ENCODE measurements at places on chromosomes 7 and 10.

GRCh38 chr7:1447551-1448244, 11.6 kb downstream of the MICALL2 start:
- no peak for DNase-seq

DNA sequence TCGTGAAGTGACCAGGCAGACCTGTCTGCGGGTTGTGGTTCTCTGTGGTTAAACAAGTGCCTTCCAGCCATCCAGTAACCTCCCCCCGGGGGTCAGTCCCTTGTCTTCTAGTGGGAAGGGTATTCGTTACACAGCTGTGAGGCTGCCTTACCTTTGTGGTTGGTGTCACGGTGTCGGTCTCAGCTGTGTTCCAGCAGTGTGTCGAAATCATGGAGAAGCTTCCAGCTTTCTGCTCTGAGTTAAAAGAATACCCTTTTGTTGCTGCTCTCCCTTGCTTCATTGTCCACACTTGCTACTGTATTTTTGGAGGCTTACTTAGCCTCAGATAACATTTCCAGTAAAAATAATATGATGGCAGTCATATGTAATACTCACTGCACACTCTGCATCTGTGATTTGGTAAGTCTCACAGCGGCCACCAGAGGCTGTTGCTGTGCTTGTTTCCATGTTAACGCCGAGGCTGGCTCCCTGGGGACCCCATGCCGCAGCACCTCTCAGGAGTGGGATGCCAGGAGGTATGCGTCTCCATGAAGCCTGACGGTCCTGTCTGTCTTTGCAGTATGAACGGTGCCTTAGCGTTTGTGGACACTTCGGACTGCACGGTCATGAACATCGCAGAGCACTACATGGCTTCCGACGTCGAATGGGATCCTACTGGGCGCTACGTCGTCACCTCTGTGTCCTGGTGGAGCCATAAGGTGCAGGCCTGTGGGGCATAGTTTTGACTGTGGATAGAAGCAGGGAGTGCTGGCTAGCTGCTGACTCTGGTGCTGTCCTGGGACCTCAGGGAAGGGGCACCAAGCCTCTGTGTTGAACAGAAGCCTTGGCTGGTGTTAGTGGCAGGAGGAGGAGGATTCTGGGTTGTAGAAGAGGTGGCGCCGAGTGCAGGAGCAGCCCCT, 20.5 kb downstream of the EIF3B start:
- DNase-seq: no peak

GRCh38 chr7:93890464-93891068, at the start of gene TFPI2:
TSS of gene TFPI2 (minus strand) at chr7:93890753. CDS start at chr7:93890678, 75 bp downstream.
- DNase-seq: no peak

- no peak for DNase-seq
Measured at GRCh38 chr7:28879105-28879504, 79.0 kb downstream of the TRIL start.

DNA sequence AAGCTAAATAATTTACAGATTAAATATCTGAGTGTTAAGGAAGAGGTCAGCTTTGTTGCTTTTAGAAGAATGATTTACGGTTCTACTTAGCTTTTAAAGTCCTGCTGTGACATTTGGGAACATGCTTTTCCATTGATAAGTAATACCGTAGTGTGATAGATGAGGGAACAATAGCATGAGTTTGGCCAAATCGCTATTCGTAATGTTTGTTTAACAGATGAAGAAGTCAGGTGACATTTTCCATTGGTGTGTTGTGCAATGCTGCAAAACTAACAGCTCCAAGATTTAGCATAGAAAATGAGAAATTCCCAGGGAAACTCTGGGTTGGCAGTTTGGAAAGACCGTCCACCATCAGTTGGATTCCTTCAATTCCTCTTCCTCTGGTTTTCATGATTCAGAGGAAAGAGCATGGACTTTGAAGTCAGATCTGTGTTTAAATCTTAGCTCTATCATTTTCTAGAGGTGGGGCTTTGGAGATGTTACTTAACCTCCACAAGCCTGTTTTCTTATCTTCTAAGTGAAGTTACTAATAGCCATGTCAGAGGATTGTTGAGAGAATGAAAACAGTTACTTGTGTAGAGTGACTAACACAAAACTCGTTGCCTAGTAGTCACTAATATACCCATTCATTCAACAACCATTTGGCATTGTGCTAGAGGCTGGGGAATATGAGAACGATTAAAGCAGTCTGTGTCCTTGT, 140.4 kb upstream of the BMPER start:
- DNase-seq: no peak

DNA sequence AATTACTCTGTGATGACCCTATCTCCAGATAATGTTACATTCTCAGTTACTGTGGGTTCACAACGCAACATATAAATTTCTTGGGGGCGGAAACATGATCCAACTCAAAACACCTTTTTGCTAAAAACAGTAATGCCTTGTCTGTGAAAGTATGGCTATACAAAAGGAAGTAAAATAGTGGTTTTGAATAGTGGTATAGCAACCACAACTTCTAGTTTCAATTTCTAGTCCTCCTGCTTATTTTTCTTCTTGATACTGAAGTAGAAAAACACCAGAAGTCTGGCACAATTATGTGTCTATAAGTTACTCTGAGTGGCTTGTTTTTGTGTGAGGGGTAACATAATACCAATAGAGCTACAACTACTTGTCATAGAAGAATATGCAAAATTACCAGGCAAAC, 21.5 kb upstream of the ZNF800 start:
- no peak for DNase-seq

GRCh38 chr10:111392910-111393309, 316.1 kb downstream of the ADRA2A start:
- no peak for DNase-seq

Data from activated T-cell treated with anti-CD3 and anti-CD28 coated beads for 1 hour (primary cell).